ENCODE measurements at places on chromosomes 7 and 10.

DNA sequence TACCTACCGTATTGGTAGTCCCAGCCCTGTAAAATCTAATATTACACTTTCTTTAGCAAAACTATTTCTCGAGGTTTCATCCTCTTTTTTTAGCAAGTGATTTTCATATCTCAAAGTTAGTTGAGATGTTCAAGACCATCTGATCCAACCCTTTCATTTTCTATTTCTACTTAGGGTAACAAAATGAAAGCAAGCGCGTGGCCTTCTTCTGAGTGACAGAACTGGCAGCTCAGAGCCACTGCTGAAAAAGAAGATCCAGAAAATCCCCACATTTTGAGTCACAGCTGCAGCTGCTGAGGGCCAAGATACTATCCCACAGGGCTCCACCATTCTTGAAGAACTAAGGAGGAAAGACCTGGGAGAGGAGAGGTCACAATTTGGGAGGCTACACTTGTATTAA lies 24.8 kb upstream of the ZNF800 start:
- DNase-seq: no peak

GRCh38 chr10:75347186-75347585 lies 54.4 kb downstream of the ZNF503 start:
- no peak for DNase-seq

DNA sequence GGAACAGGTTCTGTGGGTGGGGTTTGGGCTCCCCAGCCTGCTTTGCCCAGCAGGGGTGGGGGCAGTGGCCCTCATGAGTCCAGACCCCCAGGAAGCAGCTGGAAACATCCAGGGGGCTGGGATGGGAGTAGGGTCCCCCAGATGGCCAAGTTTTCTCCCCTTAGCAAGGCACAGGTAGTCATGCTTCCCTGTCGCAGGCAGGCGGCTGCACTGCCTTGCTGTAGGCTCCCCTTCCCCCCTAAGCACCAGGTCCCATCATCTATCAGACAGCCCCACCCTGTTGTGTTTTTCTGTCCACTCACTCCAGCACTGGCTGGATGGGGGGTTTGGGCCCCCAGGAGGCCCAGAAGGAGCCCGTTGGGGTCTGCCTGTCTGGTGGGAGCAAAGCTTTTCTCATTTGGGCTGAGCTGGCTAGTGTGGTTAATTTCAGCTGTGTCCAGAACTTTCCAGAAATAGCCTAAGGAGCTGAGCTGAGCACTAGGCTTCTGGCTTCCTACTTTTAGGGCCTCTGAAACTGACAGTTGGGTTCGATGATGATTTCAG lies 7.9 kb downstream of the BRI3 start:
- DNase-seq: no peak

DNA sequence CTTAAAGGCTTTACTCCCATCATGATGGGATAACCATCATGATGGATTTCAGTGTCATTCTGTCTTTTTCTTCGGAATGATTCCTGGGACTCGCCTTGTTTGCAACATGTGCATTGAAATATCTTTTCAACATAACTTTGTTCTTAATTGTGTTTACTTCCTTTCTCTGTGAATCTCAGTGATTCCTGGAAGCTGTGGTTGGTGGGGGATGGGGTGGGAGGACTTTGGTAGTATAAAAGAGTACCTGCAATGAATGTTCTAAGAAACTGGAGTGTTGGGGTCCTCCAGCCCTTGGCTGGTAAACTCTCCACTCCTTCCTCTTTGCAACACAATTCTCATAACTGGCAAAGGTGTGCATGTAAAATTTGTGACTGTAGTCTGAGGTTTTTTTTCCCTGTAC lies 11.5 kb upstream of the SH2D4B start:
- DNase-seq: no peak

- no peak for DNase-seq
Measured at GRCh38 chr7:845731-846130, 13.5 kb downstream of the SUN1 start.

DNA sequence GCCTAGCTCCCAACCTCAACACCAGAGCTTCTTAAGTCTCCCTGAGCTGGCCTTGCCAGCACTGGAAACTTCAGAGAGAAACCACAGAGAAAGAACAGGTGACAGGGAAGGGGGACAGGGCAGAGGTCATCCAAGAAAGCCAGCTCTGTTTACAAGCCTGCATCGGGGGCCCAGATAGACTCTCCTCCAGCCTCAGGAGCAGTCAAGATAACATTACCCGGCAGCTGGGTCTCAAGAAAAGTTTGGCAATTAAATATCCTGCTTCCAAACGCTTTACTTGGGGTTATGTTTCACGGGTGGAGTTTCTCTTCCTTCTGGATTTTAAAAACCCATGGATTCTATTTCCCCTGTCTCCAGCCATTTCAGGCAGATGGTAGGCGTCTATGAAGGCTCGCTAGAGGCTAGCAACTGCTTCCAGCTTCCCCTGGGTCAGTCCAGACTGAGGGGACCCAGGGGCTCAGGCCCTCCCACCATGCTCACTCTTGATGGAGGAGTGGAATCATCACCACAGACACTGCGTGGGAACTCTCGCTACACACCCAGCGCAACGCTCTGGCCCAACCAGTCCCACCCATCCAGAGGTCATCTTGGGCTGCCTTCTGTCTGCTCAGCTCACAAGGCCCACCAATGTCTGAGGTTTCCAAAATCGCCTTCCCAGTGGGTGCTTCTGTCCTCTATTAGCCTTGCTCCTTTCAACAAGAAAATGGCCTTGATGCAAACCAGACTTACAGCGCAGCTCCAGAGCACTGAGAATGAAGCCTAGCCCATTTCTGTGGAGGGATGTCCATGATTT lies 48.8 kb downstream of the SH3PXD2A start:
- no peak for DNase-seq

DNA sequence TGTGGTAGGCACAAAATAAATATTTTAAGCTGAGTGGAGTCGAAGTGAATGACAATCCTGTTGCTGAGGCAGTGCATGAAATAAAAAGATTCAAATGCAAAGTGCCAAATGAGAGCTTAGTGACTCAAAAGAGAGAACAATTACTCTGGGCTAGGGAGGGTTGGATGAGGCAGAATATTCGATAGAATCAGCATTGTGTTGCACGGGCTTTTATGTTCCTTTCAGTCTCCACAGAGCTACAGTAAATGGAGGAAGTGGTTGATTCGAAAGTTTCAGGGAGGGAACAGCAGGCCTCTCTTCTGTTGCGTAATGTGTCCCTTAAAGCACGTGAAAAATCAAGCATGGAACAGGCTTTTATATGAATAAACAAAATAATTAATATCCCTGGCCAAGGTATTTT lies 599.3 kb upstream of the CELF2 start:
- peak; percentile 64 for DNase-seq

- DNase-seq: peak; percentile 27
Measured at GRCh38 chr7:19747740-19748339, 25.6 kb downstream of the TMEM196 start.

DNA sequence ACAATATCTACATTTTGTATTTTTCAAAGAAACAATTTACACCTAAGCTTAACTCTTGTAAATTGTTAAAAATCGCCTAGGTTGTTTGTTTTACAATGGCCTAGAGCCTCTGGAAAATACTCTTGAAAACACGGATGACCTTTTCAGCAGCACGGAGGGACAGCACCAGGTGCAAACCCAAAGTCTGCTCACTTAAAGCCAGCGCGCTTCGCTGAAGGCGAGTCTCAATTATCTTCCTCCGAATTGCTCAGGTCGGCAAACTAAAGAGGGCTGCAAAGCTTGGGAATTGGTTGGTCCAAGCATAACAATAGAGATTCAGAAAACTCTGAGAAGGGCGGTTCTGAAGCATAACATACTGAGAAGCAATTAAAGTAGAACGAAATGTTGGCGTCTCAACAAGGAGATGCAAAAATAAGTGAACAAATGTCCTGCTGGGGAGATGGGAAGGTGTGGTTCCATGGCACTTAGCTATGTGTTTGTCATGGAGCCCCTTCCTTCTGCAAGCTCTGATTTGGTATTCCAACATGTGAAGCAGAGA lies 139.9 kb upstream of the PITRM1 start:
- no peak for DNase-seq

DNA sequence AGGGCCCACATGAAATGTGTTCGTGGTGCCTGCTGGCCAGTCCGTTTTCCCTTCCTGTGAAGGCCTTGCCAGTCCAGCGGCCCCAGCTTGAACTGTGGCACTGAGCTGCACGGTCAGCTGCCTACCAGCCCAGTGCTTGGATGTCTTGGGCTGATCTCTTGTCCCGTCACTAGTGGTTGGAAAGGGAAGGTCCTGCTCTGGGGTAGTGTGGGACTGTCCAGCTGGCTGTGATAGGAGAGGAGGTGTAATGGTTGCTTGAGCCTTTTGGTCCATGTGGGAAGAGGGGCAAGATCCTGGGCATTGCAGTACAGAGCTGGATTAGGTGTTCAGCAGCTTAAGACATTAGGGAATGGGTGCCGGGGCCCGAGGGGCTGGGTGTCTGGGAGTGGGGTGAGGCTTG lies 15.0 kb downstream of the BUD23 start:
- DNase-seq: no peak

- DNase-seq: no peak
Measured at GRCh38 chr7:118609207-118609606, 384.7 kb downstream of the ANKRD7 start.

DNA sequence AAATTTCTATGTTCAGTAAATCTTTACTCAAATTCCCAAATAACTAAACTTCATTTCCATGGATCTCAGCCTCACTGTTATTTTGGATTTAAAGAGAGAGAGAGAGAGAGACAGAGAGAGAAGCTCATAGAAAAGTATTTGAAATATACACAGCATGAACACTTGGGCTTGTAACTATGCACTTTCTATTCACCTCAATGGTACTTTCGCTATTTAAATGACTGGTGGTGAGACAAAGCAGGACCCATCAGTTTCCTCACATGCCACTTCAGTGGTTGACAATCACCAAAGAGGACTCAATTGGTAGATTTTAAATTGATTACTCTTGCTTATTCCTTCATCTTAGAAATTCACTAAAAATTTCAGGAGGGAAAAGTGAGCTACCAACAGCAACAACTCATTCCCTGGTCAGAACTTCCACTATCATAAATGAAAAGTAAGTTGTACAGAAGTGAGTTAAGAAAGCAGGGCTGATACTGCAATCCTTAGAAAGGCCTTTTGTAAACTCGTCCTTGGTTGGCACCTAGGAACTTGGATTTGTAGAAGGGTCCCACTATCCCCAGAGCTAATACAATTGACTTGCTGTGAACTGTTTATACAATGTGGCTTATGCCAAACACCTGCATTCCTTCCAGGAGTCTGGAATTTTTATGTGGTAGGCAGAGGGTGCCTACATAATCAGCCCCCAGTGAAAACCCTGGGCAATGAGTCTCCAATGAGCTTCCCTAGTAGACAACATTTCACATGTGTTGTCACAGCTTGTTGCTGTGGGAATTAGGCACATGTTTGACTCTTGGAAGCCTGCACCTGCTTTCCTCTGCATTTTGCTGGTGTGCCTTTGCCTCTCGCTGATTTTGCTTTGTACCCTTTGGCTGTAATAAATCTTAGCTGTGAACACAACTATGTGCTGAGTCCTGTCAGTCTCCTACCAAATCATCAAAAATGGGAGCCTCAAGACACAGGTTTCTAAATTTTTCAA lies 10.8 kb downstream of the ERLIN1 start:
- DNase-seq: no peak

DNA sequence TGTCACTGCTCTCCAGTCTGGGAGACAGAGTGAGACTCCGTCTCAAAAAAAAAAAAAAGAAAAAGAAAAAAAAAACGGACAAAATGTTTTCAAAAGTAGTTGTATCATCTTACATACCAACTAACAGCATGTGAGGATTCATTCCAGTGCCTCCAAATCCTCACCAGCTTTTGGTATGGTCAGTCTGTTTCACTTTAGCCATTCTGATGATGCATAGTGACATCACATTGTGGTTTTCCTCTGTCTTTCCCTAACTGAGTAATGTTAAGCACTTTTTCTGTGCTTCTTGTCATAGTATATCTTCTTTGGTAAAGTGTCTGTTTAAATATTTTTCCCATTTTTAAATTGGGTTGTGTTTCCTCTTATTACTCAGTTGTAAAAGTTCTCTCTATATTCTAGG lies 251.4 kb upstream of the CTBP2 start:
- DNase-seq: no peak

GRCh38 chr10:1631282-1631681 lies 106.0 kb downstream of the ADARB2 start:
- DNase-seq: no peak

GRCh38 chr10:110304394-110304779 lies 333 bp downstream of the SMNDC1 start:
- peak; percentile 15 for DNase-seq

GRCh38 chr10:132056663-132057062 lies 9.1 kb upstream of the JAKMIP3 start:
- no peak for DNase-seq

DNA sequence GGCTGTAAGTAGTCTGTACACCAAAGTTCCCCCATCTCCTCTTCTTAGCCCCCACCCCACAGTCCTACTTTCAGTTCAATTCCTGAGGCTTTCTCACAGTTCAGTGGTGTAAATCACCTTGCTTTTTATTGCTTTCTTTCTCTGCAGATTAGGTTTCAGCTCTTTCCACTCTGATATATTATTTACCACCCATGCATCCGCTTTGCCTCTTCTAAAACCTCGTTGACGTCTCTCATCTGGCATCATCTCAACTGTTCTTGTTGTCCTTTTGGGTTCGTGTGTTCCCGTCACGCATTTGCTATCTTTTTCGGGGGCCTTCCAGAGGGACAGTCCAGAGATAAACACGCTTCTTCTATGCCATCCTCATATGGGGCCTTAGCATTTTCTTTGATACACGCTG lies 597.9 kb upstream of the DPP6 start:
- DNase-seq: no peak

DNA sequence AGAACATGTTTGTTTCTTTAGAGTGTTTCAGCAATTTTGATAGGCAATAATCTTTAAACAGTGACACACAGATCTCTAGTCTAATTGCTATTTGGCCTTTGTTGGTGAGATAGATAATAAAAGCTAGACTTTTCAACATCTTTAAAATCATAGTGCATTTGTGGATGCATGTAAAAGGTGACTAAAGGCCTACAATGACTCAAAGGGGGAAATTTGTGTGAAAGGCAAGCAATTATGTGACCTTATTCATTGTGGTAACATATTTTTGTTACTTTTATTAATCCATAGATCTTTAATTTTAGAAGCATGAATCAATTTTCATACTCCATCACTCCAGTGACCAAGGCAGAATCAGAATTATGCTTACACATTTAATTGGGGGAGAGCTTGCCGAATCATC lies 299.7 kb downstream of the DGKB start:
- DNase-seq: no peak

DNA sequence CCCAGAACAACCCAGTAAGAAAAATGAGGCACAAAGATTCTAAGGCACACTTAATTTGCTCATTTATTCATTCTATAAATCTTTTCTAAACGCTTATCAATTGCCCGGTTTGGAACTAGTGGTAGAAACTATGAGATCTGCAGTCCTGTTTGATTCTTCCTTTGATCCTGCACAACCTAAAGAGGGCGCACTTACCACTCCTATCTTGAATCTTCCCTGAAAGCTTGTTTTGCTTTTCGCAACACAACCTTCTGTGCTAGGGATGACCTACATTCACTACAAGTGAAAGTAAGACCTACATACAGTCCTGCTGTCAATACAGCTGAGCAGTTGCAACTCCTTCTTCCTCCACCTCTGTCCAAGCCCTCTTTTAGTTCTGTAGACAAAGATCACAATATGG lies 12.6 kb upstream of the ARL4A start:
- peak; percentile 75 for DNase-seq

Data from inflammatory macrophage (primary cell).